ENCODE measurements at places on chromosomes 1 and 21.

DNA sequence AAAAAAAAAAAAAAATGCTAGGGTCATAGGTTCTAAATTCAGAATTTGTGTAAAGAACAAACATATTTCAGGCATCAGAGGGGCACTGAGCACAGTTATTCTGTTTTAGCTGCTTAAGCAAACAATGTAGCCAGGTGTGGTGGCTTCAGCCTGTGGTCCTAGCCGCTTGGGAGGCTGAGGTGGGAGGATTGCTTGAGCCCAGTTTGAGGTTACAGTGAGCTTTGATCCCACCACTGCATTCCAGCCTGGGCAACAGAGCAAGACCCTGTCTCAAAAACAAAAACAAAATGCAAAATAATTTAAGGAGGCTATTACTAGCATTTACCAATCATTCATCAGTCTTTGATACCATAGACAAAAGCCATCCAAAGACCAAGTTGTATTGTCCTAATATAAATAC, 49.7 kb upstream of the CDC42BPA start:
- DNase-seq, result no peak

GRCh38 chr1:86618358-86618757, 71.5 kb downstream of the CLCA4 start:
- DNase-seq, result no peak

DNA sequence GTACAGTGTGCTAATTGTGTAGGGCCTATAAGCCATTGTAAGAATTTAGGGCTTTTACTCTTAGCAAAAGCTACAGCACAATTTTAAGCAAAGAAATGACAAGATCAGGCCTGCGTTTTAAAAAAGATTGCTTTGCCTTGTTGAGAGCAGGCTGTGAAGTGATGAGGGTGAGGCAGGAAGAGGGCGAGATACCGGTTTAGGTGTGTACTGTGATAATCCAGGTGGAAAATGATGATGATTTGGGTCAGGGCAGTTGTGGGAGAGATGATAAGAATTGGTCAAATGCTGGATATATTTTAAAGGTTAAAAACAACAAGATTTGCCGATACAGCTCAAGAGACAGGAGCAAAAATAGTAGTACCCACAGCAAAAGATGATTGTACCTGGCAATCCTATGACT, 72.0 kb downstream of the SWT1 start:
- DNase-seq, result no peak

- no peak for DNase-seq
These were observed 33.9 kb downstream of the EIF2D start for GRCh38 chr1:206578068-206578977.

GRCh38 chr1:237041795-237042525, at the start of gene RYR2:
TSS of gene RYR2 (plus strand) at chr1:237042184. CDS start at chr1:237042522, 338 bp downstream.
- no peak for DNase-seq

DNA sequence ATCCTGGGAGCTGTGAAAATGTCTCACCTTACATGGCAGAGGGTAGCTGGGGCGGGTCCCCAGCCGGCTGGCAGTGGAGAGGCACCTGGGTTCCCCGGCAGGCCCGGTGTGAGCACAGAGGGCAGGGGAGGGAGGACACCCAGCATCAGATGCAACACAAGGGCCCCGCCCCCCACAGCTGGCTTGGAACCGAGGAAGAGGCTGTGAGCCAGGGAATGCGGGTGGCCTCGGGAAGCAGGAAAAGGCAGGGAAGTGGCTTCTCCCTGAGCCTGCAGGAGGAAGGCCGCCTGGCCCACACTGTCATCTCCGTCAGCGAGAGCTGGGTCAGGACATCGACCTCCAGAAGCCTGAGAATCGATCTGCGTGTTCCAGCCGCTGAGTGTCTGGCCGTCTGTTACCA, 87.3 kb downstream of the SIK1 start:
- DNase-seq, result no peak

- DNase-seq, result peak; percentile 22
These were observed 1.2 kb downstream of the KHDRBS1 start for GRCh38 chr1:32014948-32015273.

DNA sequence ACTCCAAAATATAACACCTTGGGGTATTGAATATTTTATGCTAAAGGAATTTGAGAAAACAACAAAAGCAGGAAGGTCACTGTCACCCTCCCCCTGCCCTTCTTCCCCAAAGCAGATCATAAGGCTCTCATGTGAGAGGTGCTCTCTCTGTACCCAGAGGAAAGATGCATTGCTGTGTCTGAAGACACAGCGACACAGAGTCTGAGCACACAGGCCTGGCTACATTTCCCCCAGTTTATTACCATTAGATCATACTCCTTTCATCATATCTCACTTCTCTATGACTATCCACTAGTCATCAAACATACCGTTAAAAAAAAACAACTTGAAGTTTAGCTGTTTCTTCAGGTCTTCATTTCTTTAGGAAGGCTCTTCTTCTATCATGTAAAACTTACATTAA, 127.1 kb downstream of the PPIAL4G start:
- no peak for DNase-seq

DNA sequence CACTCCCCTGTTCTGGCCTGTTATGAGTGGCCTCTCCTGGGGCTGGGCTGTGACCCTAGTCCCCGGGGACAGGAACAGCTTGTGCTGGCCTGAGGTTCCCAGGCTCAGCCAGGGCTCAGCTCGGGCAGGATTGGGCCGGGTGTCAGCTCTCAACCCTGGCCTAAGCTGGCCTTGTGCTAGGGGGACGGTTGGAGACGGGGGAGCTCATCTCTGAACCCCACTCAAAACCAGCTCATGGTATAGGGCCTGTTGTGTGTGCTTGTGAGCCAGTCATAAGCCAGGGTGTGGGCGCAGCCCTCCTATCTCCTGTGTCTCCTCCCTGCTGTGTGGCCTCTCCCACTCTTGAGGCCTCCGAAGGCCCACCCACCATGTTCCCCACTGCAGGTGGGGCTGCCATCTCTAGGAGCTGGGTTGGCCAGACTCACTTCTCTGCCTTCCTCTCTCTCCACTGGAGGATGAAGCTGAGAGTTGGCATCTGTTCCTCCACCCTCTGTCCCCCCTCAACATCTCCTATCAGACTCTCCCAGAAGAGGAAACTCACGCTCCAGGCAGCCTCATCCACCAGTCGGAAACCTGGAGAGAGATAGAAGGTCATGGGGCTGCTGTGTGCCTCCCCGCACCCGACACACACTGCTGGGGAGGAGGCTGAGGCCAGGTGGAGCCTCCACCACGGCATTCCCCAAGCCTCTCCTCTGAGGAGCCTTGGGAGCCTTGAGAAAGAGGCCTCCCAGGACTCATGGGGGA, 1.4 kb downstream of the PEAR1 start:
- peak; percentile 38 for DNase-seq

GRCh38 chr1:168303716-168304540, 23.3 kb downstream of the TBX19 start:
- DNase-seq, result no peak

GRCh38 chr21:36163750-36164741, 7.4 kb downstream of the DOP1B start:
- DNase-seq, result no peak

DNA sequence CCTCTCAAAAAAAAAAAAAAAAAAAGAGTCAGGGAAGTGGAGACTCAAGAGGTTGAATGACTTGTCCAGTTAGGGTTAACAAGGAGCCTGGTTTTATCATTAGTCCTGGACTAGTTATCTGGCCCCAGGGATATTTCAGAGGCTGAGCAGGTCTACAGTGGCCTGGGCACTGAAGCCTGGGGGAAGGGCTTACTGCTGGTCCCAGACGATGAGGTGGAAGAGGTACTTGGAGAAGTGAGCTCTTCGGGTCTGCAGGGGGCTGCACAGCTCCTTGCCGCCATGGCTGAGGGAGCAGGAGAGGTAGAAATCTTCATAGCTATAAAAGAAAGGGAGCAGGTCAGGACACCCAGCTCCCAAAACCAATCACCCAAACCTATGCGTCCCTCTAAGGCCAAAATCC, 40.1 kb downstream of the PIK3C2B start:
- no peak for DNase-seq

- no peak for DNase-seq
These were observed 321.1 kb downstream of the KCTD3 start for GRCh38 chr1:215888159-215888558.

DNA sequence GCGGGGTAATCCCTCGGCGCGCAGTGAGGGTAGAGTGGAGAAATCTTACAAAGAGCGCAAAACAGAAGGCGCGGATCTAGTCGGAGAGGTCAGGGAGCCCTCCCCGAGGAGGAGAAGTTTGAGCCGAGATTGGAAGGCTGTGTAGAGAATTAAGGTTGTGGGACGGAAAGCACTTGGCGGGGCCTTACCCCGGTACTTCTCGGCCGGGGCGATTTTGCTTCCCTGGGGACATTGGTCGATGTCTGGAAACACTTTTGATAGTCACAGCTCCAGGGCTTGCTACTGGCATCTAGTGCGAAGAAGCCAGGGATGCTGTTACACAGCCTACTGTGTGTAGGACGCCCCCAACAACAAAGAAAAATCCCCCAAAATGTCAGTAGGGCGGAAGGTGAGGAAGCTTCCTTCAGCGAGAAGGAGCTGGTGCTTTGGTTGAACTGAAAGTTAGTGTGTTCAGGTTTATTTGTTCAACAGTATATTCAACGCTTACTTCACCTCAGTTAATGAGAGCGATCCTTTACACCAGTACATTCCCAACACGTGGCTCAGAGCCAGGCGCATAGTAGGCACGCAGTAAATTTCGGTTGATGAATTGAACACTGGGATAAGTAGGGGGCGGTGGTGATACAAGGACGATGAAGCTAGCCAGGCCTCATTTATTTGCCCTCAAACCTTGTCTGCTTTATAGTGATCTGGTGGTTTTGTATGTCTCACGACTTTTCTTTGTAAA, 807 bp downstream of the CEP85 start:
- DNase-seq, result peak; percentile 22

Data from fibroblast of skin of scalp (primary cell).